ENCODE measurements at places on chromosomes 1 and 21.
A peak's percentile ranks its signal among the peaks of the same experiment; 100 is the strongest.

DNA sequence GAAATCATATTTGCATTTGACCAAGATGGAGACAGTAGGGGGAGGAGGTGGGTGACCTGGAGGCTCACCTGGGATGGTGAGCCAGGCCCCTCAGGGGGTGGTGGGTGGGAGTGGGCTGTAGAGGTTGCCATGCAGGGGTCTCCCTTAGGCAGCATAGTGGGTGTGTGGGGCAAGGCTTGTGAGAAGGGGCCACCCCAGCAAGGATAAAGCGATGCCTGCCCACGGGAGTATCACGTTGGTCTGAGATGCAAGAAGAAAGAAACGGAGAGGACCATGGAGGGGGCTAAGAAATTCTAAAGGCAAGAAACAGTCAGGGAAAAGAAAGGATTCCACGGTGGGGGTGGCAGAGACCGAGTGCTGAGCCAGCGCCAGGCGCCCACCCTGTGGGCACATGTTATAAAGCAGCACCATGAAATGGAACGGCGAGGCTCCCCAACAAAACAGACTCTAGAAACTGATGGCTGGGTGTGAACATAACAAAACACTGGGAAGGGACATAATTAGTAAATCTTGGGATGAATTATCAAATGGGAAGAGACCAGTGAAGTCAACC, 11.7 kb upstream of the C2CD2 start:
- no peak for DNase-seq

- no peak for DNase-seq
These were observed 1.3 kb downstream of the EXO1 start for GRCh38 chr1:241849345-241849695.

GRCh38 chr1:19892628-19893168, 10.5 kb downstream of the OTUD3 start:
- DNase-seq: no peak

DNA sequence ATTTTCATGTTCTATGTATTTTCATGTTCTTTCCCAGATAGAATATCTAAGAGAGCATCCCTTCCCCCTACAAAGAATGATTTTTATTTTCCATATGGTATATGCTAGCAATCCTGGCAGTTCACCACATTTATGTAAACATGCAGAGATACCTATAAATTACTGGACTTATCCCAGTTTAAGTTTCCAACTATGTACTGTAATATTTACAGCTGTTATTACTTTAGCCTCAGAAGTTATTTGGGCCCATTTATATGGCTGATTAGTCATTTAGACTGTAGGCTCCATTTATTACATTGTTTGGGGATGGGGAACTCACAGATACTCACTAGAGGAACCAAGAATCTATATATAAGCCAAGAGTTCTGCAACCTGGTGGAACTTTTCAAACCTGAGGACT, 84.8 kb upstream of the WARS2 start:
- no peak for DNase-seq

GRCh38 chr1:228794173-228794572, 58.9 kb downstream of the RHOU start:
- no peak for DNase-seq

DNA sequence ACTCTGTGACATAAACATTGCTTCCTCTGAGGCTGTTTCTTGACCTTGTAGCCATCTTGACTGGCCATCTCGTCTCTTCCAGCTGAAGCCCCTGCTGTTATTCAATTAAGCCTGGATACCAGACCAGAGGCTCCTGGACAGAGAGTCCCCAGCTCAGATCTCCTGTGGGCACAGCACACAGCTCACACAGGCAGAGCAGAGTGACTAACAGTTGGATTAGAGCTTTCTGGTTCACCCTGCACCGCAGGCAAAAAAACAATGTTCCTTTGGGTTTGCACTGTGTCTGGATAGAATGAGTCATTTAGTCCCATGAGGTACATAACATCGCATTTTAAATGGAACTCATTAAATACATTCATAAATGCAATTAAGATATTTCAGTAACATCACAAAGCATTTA, 33.4 kb upstream of the USH2A start:
- no peak for DNase-seq

- peak; percentile 48 for DNase-seq
These were observed 25.3 kb upstream of the PEF1 start for GRCh38 chr1:31669786-31670592.

- DNase-seq: no peak
These were observed 7.5 kb upstream of the PYCR2 start for GRCh38 chr1:225931270-225932136.

GRCh38 chr1:162062542-162063015, 6.9 kb upstream of the NOS1AP start:
- DNase-seq: peak; percentile 62

DNA sequence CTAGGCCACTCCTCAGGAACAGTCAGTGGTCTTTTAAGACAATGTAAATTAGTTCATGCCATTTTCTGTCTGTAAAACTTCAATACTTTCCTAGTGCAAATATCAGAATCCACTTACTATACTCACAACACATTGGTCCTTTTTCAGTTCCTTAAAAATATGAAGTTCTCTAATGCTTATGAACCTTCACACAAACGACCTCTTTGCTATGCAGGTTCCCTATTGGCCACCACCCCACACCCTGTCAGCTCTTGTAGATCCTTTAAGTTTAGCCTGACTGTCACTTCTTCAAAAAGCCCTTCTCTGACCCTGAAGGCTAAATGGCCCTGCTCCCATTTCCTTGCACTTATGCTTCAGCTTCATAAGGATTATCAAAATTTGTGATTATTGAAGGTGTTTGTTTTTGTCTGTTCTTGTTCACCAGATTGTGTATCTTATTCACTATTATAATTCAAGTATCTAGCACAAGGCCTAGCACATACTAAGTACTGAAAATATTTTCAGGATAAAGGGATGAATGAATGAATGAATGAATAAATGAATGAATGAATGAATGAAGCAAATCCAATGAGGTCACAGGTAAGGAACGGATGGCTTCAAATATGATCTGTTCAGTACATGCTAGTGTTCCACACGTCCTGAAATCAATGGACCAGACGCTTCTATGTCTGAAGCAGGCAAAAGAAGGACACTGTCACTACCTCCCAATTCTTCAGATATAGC, 373.9 kb downstream of the VAV3 start:
- no peak for DNase-seq

DNA sequence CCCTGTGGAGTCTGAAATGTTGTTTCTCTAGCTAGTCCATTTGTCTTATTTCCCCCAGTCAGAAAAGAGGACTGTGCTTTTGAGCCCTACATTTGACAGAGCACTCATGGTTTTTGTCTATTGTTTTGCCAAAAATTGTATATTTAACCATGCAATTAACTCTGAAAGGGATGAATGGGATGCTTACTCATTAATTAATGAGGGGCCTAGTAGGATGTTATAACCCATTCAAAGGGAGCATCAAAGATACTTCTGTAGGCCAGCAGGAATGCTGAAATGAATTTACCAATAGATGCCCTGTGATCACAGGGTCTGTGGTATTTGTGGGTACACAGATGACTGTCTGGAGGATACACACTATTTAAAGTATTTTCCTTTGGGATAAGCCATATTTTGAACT, 147.7 kb downstream of the FCRL5 start:
- no peak for DNase-seq

DNA sequence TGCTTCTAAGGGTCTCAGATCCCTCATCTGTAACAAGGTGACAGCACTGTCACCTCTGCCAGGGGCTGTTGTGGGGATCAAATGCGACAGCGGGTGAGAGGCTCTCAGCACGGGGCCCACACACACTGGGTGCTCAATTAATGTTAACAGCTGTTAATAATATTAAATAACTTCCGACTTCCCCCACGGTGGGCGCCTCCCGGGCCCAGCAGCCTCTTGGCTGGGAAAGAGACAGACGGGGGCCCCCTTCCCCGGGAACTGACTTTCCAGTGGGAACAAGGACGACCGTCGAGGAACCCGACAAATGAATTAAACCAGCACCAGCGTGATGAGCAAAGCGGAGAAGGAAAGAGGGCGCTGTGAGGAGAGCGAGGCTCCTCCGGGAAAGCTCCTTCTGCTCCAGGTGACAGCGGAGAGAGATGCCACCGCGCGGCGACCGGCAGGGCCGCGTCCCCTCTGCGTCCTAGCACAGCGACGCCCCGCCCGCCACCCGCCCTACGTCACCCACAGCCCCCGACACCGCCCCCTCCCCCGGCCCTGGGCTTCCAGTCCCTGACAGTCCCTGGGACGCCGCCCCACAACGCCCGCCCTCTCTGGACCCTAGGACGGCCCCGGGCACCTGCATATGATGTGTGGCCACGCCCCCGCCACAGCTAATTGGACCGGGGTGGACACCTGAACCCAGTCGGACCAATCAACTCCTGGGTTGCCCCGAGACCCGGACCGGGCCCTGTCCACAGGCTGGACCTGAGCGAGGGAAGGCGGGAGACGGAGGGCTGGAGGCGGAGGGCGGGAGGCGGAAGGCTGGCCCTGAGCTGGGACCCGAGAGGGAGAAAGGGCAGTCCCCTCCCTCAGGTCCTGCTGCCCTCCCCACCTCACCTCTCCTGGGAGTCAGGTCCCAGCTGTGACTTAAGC, 38.2 kb downstream of the MATN1 start:
- DNase-seq: peak; percentile 46

- DNase-seq: no peak
These were observed 93.9 kb upstream of the BEND5 start for GRCh38 chr1:48870596-48870995.

DNA sequence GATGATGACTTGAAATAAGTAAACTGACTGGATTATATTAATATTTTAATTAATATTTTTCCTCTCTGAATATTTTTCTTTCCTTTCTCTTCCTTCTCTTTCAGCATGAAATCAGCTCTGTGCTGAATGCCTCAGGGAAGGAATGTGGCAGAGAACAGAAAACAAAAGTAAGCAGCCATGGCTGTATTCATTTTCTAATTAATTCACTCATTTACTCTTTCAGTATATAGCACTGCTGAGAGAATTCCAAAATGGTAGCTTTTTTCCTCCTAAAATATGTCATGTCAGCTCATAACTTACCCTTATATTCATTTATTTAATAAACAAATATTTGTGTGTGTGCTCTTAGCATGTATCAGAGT, 522.5 kb downstream of the PTPRC start:
- DNase-seq: no peak

DNA sequence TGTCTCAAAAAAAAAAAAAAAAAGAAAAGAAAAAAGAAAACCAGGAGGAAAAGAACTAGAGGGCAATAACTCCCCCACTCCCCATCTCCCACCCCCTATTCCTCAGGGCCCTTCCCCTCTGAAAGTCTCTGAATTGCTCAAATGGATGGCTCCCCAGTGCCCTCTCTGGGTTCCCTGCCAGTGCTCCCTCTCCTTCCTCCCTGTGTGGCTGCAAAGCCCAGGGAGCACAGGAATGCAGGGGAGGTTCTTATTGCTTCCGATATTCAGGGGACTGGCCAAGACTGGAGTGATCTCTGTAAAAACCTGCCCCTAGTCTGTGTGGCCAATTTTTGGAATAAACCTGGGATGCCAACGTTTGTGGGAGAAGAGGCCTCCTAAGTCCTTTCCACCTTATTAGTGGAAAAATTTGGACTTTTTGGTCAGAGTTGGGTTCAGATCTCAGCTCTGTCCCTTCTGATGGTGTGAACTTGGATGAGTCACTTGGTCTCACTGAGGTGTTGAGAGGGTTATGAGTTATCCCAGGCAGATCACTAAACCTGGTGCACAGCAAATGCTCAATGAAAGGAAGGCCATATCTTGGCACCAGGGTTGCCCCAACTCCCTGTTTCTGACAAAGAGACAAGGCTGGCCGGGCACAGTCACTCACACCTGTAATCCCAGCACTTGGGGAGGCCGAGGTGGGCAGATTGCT, 13.4 kb upstream of the ARHGEF10L start:
- no peak for DNase-seq

DNA sequence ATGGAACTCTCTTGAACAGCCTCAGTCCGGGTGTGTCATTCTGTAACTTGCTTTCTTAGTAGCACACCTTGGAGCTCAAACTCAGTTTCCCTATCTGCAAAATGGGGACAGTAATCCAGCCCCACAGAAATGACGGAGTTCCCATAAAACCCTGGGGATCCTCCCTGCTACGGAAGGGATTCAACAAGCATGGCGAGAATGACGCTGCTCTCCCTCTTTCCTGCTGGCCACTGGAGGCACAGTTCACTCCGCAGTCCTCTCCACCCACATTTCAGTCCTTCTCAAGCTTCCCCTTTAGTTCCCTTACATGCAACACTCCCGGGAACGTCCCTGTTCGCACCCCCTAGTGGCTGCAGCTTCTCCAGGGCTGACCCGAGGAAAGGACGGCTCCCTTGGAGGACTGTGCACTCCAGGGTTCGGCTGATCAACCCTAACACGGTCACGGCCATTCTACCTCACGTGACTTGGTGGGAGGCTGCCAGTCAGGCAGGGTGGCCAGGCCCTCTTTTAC, 20.6 kb downstream of the RUNX3 start:
- DNase-seq: no peak

GRCh38 chr1:115811140-115811828, 29.6 kb downstream of the NHLH2 start:
- DNase-seq: no peak

DNA sequence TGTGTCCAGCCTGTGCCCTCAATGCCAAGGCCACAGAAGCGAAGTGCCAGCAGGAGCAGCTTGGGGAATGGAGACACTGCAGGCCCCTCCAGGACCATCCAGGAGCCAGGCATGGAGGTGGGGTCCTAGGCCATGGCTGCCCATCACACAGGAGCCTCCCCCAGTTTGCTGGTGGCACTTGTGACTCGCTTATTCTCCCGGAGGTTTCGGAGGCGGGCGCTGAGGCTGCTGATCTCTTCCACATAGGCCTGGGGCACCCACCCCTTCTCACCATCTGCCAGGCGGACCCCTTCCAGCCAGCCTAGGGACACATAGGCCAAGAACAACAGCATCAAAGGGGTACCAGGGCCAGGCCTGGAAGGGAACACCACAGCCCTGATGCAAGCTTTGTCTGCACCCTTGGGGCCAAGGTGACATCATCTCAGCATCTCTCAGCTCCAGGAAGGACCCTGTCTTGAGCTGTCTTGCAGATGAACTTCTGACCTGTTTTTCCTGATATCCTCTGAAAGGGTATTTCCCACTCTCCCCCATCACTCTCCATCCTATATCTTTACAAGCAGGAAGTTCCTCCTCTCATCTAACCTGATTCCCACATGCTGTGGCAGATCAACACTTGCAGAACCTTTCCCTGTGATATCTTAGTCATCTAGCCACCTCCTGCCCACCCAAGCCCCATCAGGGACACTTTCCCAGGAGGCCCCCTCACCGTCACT, 13.9 kb downstream of the ARHGEF19 start:
- DNase-seq: no peak

DNA sequence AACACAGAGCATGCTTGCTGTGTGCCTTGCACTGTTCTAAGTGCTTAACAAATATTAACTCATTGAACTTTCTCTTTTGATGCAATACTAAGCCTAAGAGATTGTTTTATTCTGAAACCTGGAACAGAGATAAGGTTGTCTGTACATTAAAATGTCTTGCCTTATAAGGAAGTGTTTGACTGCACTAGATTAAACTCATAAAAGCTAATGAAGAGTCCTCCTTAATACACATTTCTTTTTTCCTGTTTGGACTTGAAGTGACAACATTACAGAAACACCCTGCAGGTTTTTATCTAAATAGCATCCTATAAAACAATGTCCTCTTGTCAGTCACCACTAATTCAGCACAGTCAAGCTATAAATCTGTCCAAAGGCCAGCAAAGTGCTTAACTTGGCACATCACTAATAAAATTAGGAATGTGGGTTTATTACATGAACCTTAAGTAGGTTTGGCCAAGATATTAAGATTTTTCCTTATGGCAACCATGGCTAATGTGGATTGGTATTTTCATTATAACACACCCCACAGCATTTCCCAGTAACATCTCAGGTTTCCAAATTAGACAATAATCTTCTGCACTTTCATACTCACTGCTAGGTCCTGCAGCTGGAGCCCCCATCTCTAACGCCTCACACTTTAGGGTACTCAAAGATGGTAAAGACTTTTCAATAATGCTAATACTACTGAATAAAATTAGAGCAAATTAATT, 389.7 kb downstream of the LMO4 start:
- no peak for DNase-seq

GRCh38 chr1:209384710-209385550, 198.6 kb upstream of the CAMK1G start:
- no peak for DNase-seq
